ENCODE measurements at places on chromosomes 16 and 17.

GRCh38 chr17:703081-703875, 11.4 kb downstream of the VPS53 start:
- DNase-seq: no peak

- no peak for DNase-seq
Measured at GRCh38 chr17:8015236-8015956, 13.0 kb downstream of the GUCY2D start.

- no peak for DNase-seq
Measured at GRCh38 chr16:28958216-28958615, 7.5 kb downstream of the NFATC2IP start.

- no peak for DNase-seq
Measured at GRCh38 chr16:72210555-72210954, 38.6 kb upstream of the PMFBP1 start.

DNA sequence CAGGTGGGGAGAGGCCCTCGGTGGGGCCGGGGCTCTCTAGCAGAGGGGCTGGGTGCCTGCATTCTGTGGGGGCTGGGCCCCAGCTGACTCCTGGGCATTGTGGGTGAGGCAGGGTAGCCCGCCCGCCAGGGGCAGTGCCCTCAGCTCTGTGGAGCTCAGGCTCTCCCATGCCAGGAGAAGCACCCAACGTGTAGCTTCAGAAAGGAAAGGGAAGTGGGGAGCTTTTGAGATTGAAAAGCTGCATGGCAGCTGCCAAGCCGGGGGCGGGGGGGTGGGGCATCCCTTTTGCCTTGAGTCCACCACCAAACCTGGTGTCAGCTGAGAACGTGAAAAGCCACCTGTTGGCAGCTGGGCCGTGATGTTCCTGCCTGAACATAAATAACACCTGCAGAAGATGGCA, 192.1 kb upstream of the CIBAR2 start:
- DNase-seq: no peak

GRCh38 chr16:51553314-51553713, 402.2 kb upstream of the SALL1 start:
- no peak for DNase-seq

GRCh38 chr17:74604761-74605160, 12.7 kb upstream of the CD300LD start:
- DNase-seq: no peak

DNA sequence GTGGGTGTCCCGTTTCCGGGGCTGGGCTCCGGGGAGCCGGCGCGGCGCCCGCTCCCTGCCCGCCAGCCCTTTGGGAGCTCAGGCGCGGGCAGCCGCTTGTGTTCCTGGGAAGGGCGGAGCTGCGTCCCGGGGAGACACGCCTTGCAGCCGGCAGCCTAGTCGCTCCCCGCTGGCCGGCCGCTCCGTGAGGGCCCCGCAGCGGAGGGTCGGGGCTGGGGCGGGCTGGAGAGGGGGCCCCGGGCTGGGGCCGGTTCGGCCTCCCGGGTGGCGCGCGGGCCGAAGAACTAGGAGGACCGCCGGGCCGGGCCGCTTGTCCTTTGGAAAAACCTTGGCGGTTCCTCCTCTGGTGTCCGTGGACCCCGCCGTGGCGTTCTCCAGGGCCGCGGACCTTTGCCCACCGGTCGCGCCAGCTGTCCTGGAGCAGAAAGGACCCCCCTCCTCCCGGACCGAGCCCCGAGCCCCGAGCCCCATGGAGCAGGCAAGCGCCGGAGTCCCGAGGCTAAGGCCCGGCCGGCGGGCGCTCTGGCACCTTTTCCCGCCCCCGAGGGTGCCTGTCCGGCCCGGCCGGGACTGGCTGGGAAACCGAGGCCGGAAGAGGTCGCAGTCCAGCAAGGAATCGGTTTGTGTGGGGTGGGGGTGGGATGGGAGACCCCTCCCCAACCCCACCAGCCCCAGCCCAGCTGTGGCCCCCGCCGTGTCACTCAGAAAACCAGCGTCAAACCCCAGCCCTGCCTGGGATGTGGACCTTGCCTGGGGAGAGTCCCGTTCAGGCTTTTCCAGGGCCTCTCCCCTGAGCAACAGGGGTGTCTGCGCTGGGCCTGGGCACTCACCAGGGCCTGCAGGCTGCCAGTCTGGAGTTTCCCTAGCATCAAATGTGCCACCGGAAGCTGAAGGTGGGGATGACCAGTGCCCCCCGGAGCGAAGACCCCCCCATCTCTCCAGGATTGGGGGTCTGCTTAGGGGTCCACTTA, 6.8 kb upstream of the TBC1D3B start:
- peak; percentile 81 for DNase-seq
